Heart left ventricle (tissue), 16 donors: ENCODE measurements at places on chromosomes 6 and 20. TPM values are rescaled to one million over a fixed set of nuclear protein-coding genes. Genes with fewer than 3 reads are reported as not detected.

GRCh38 chr6:105795913-105796517, 290.1 kb upstream of the PRDM1 start:
- H3K27me3 ChIP-seq: no peaks in the 10 kb centered on the region
- H3K4me3 ChIP-seq: no peak overlapping the region
- H3K4me1 ChIP-seq: peaks cover 12% of the 10 kb centered on the region
- no peak overlapping the region for H3K27ac ChIP-seq

DNA sequence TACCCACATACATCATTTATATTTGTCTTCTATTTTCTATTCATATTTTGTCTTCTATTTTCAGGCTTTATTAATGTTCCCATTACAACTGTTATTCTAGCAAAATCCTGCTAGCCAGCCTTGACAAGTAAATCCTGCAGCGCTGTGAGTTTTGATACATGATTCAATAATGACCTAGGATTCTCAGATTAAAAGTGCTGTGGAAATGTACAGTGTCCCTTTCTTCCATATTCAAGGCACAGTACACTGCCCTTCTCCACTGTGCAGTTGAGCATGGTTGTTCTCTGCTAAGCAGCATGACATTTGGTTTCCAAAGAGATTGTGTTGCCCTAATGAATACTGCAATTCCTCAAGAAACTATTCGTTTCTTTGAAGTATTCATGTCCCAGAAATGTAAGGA, 5.8 kb upstream of the HEY2 start:
- peaks cover 20% of the 10 kb centered on the region for H3K4me1 ChIP-seq
- peak overlapping the region; percentile 26 for H3K4me3 ChIP-seq
- no peak for DNase-seq
- H3K36me3 ChIP-seq: no peaks in the 10 kb centered on the region

GRCh38 chr6:52552278-52552643, 24.6 kb downstream of the TRAM2 start:
- no peaks in the 10 kb centered on the region for H3K27me3 ChIP-seq
- no peaks in the 10 kb centered on the region for H3K36me3 ChIP-seq
- H3K4me1 ChIP-seq: peaks cover 5% of the 10 kb centered on the region
- H3K27ac ChIP-seq: peak overlapping the region; percentile 37
- no peak overlapping the region for H3K4me3 ChIP-seq

GRCh38 chr6:87820343-87820984, 118.4 kb upstream of the AKIRIN2 start:
- no peak overlapping the region for H3K4me3 ChIP-seq
- H3K36me3 ChIP-seq: no peaks in the 10 kb centered on the region
- no peaks in the 10 kb centered on the region for H3K27me3 ChIP-seq
- no peak for DNase-seq

Gene CAPN11
- 1.8 TPM for total RNA-seq

- DNase-seq: peak; percentile 78
- H3K27me3 ChIP-seq: no peaks in the 10 kb centered on the region
- H3K4me1 ChIP-seq: peaks cover 17% of the 10 kb centered on the region
- no peak overlapping the region for H3K4me3 ChIP-seq
- peak overlapping the region; percentile 60 for H3K27ac ChIP-seq
These were observed 12.4 kb downstream of the FRS3 start for GRCh38 chr6:41767112-41767833.

- H3K4me3 ChIP-seq: no peak overlapping the region
- H3K27ac ChIP-seq: no peak overlapping the region
- H3K27me3 ChIP-seq: no peaks in the 10 kb centered on the region
- no peak for DNase-seq
- peaks cover 4% of the 10 kb centered on the region for H3K4me1 ChIP-seq
These were observed 13.2 kb downstream of the ELOVL2 start for GRCh38 chr6:11030904-11031303.

DNA sequence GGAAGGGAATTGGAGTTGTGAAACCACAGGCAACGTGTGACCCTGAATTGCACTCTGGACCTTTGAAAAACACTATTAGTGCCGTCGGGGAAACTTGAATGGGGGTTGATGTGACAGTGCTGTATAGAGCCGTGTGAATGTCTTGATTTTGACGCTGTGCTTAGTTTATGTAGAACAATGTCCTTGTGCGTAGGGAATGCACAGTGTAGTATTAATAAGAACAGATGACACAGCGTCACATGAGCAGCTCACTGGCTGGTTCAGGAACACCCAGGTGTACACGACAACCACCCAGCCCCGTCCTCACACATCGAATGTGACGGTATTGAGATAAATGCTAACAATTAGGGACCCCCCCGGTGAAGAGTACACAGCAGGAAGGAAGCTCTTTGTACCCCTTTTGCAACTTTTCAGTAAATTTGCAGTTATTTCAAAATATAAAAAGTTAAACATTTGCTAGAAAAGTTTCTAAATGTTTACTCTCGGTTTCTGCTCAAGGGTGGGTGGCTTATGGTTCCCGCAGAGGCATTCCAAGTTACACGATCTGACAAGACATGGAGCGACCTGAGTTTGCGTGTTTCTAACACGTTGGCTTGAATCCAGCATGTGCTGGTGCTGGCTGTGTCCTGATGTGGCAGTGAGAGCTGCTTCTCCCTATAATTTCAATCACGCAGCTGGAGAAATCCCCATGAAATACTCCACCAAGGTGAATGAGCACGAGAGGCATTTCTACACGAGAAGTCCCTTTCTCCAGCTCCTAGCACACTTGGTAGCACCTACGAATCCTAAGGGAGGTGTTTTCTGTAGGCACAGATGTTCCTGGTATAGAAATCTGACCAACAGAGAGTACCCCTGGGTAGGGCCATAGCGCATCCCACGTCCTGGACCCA, 208.0 kb upstream of the EXOC2 start:
- no peak overlapping the region for H3K27ac ChIP-seq
- H3K4me3 ChIP-seq: no peak overlapping the region
- H3K27me3 ChIP-seq: peaks cover 3% of the 10 kb centered on the region
- H3K4me1 ChIP-seq: no peaks in the 10 kb centered on the region
- no peaks in the 10 kb centered on the region for H3K36me3 ChIP-seq

Gene TRIM39
- total RNA-seq: 10.4 TPM
